ELR (cell line): ENCODE measurements at places on chromosomes 13 and 19.

- no peak for DNase-seq
Measured at GRCh38 chr19:1833540-1833939, 14.7 kb downstream of the REXO1 start.

- DNase-seq, result peak; percentile 13
Measured at GRCh38 chr13:91381371-91381770, 17.1 kb upstream of the GPC5 start.

DNA sequence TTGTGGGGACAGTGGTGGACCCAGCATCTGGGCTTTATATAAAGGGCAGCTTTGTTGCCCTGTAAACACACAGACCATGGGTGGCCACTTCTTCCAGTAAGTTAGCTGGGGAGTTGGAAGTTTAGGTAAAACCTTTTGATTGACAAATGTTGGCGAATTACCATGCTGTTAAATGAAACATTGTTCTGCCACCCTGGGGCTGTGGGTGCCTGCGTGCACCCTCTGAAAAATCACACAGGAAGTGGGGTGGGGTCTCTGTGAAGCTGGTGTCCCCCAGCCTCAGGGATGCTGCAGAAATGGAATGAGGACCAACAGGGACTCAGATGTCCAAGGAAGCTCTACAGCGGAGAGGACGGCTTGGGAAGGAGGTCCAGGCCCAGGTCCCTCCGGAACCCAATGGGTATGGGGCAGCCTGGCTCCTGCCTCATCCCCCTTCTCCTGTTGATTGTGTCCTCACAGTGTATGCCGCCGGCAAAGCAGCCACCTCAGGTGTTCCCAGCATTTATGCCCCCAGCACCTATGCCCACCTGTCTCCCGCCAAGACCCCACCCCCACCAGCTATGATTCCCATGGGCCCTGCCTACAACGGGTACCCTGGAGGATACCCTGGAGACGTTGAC, 2.8 kb upstream of the USF2 start:
- DNase-seq, result no peak

GRCh38 chr19:57123882-57124281, 4.1 kb downstream of the USP29 start:
- no peak for DNase-seq

DNA sequence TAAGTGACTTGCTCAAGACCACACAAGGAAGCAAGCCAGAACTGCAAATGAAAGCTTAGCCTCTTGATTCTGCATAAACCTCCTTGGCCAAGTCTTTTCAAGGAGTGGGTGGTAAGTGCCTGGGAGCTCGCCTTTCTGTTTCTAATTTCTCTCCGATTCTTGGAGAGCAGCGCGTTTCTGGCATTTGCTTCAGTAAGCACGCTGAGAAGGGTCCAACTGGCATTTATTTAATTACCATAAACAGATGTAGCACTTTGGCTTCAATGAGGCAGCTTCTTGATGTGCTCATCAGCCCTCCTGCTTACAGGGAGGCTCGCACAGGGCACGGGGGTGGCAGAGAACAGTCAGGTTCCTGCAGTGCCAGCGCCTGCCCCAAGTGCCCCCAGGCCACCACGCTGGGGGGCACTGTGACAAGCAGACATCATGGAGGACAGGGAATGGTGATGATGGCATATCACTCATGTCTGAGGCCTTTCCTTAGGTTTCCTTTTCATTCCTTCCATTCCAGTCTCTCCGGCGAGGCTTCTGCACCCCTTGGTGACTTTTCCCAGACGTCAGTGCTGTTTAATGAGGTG, 13.3 kb downstream of the SIAH3 start:
- no peak for DNase-seq

- DNase-seq, result no peak
Measured at GRCh38 chr13:97234742-97235141, 12.6 kb downstream of the MBNL2 start.

- DNase-seq, result no peak
Measured at GRCh38 chr13:41365631-41366030, 54.6 kb downstream of the NAA16 start.

DNA sequence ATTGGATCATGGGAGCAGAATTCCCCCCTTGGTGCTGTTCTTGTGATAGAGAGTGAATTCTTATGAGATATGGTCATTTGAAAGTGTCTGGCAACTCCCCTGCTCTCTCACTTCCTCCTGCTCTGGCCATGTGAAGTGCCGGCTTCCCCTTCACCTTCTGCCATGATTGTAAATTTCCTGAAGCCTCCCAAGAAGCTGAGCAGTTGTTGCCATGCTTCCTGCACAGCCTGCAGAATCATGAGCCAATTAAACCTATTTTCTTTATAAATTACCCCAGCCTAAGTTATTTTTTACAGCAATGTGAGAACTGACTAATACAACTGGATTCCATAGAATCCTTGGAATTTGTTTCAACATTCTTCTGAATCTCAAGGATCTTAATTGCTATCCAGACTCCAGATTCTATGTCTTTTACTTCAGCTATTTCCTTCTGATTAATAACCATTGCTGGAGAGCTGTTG, 328.1 kb downstream of the SLITRK5 start:
- peak; percentile 76 for DNase-seq
